Stimulated activated CD4-positive, alpha-beta T cell treated with anti-CD3 and anti-CD28 coated beads, Interleukin-15, amount 100 ng/mL, for 48 hours (primary cell): ENCODE measurements at places on chromosomes 3 and 15.

DNA sequence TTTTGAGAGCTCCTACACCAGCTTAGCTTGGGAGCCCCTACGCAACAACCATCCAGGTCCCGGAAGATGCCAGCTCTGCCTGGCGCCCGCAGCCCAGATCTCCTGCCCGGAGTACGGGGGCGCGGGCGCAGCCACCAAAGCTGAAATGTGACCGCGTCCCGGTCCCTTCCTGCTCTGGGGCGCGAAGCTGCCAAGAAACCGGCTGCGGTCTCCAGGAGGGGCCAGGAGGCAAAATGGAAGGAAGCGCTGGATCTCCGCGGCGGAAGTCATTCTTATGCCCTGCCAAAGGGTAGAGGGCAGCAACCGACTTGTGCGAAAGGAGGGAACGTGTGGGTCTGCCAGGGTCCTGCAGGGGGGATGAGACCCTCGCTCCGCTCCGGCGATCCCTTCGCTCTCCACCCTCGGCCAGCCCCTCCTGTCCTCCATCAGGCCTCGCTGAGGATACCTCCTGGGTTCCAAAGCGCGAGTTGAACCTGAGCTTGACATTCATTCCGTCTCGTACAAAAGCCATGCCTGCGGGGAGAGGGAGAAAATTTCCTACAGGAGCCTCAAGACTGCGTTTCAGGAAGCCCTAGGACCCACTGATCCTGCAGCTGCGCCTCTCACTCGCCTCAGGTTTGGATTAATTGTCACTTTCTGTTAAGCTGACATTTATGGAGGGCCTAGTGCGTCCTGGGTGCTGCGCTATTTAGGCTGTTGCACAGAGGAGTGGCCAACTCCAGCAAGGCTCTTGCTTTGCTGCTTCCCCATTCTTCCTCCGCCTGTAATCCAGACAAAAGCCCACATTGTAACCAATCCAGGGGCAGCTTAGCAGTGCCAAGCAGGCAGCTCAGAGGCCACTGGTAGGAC is 98.3 kb upstream of the VGLL3 start:
- no peak for DNase-seq

DNA sequence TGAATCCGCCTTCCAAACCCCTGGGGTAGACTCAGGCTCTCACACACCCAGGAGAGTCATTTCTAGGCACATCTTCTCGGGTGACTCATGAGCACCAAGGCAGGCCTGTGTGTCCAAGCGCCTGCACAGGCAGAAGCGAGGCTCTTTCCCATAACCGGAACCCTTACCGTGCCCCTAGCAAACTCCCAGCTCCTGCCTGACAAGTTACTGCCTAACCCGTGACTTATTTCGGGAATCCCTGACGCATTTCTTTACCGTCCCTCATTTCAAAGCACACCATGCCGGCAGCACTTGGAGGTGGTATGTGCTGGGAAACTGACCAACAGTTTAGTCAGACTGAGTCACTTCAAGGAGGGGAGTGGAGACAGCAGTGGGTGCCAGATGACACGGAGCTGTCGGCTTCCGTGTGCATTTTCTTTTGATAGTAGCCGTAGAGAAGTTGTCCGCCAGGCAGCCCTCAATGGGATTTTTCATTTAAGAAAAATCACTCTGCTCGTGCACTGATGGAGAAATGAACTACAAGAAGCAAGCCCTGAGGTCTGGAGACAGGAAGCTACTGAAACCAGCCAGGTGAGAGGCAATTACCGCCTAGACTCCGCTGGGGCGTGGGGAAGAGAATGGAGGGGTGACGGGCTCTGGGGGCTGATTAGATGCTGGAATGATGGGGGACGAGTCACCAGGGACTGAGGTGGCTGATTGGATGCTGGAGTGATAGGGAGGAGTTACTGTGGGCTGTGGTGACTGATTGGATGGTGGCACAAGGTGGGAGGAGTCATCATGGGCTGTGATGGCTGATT is 17.3 kb upstream of the HRH1 start:
- DNase-seq = no peak

DNA sequence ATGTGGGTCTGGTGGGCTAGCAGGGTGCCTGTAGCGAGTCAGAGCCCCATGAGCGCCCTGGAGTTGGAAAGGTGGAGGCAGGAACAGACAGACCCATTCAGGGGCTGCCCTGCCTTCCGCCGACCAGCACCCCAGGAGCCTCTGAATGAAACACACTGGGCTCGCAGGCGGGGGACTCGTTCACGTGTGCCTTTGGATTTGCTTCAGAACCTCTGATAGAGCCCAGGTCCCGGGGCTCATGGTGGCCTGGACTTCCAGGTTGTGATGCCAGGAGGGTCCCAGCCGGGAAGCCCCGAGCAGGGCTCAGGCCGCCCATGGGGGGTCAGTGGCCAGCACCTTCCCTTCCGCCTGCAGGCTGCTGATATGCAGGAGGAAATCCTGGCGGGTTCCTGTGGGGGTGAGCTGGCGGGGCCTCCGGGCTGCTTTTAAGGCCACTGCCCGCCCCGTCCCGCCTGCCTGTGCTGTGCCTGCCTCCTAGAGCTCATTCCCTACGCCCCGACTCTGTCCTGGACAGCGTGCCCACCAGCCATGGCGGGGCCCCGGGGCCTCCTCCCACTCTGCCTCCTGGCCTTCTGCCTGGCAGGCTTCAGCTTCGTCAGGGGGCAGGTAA is at the start of gene STAB1:
Gene STAB1 (plus strand): TSS at position 453 of the 610 bp plus-strand sequence. CDS start 76 bp downstream, at position 529.
- no peak for DNase-seq

GRCh38 chr3:128991355-128991895 is 2.5 kb downstream of the CFAP92 start:
- no peak for DNase-seq

GRCh38 chr15:78420220-78420619 is 17.8 kb upstream of the IREB2 start:
- no peak for DNase-seq

- DNase-seq = no peak
Observed at GRCh38 chr3:141722081-141722480, 16.0 kb upstream of the RNF7 start.

GRCh38 chr15:50315814-50316630 is 39.0 kb downstream of the GABPB1 start:
- no peak for DNase-seq

- no peak for DNase-seq
Observed at GRCh38 chr3:67288466-67289106, 290.5 kb downstream of the KBTBD8 start.

GRCh38 chr3:17078926-17079465 is 194.2 kb downstream of the PLCL2 start:
- no peak for DNase-seq

DNA sequence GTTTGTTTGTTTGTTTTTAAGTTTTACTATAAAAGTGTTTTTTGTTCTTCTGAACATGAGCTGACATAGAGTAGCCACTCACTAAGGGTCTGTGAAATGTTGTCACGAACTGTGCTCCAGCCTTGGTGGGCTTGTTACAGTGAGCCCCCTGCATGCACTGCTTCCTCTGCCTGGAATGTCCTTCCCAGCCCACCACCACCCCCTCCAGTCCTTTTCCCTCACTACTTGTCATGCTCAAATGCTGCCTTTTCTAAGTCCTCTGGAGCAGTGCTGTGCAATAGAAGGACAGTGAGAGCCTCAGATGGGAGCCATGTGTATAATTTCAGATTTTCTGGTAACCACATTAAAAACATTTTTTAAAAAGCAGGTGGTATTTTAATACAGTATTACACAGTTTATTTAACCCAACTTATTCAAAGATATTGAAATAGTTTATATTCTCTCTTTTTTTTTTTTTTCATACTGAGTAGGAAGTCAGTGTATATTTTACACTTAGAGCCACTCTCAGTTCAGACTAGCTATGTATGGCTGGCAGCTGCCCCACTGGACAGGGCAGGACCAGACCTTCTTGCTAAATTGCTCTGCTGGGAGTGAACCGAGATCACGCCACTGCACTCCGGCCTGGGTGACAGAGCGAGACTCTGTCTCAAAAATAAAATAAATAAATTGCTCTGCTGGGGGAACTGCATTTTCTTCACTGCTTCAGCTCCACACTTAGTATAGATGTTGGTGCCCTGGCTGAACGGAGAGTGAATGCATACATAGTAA is 26.9 kb downstream of the MKRN2OS start:
- no peak for DNase-seq

GRCh38 chr3:190167936-190168680 is 47.4 kb upstream of the P3H2 start:
- no peak for DNase-seq

DNA sequence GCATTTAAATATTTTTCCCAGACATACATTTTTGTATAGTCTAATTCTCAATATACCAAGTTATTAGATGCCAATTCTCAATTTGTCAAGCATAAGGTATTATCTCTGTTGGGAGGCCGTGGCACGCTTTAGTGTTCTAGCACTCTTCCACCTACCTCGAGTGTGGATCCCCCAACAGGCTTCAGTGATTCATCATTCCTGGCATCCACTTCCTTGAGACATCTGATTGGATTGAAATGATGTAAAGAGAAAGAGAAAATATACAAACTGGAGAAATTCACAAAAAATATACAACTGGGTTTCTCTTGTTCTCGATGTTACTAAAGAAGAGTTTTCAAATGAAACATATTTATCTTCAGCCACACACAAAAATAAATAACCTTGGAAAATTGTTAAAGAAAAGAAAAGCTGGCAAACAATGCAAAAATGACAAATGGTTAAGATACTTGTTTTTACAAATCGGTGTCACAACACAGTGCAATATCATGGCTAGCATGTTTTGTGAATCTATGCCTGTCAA is 218.0 kb upstream of the CDIN1 start:
- no peak for DNase-seq

DNA sequence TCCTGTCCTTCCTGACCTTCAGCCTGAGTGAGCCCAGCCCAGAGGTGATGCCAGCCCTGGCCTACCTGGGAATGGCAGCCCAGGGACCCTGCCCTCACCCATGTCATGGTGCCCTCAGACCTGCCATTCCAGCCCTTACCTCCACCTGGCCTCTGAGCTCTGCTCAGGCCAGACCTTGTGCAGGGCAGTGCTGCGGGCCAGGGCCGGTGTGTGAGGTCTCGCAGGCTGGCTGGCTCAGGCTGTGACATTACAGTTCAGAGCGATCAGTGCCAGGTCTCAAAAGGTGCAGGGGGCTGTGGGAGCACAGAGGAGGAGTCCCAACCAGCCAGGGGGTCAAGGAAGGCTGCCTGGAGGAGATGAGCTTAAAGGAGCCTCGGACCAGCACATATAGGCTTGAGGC is 6.4 kb upstream of the CPLX3 start:
- DNase-seq = no peak

DNA sequence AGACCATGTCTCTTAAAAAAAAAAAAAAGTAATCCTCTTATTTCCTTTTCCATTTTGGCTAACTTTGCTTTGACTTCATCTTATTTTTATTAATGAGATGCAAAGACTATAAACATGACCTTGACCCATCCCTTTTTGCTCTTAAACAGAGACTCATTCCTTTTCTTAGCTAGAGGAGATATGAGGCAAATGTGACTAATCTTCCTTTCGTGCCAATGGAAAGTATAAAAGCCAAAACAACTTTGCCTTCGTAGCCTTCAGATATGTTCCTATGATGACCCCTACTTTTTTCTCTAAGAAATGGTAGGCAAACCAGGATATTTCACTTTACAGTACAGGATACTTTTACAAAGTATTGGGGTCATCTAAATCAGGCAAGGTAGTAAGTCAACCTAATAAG is 36.9 kb upstream of the GOLGB1 start:
- DNase-seq = no peak

DNA sequence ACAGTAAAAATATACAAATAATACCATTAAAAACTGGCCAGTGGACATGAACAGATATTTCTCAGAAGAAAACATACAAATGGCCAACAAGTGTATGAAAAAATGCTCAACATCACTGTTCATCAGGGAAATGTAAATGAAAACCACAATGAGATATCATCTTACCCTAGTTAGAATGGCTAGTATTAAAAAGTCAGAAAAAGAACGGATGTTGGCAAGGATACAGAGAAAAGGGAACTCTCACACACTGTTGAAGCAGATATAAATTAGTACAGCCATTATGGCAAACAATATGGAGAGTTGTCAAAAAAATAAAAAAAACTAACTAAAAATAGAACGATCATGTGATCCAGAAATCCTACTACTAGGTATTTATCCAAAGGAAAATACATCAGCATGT is 222.7 kb upstream of the NAALADL2 start:
- DNase-seq = no peak

DNA sequence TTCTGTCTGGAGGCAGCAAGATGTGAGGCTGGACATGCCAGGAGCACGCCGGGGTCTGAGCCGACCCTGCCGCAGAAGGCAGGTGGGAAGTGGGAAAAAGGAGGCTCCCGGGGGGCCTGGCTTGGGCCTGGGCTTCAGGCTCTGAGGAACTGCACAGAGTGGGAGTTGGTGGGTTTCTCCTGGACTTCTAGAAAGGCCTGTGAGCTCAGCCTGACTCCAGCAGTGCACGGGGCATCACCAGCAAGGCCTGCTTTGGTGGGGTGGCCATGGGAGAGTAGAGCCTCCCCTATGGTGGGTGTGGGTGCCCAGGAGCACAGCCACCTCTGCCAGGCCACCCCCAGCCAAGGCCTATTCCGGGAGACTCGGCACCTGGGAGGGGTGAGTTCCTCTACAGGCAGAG is 18.1 kb upstream of the SLC41A3 start:
- DNase-seq = no peak

DNA sequence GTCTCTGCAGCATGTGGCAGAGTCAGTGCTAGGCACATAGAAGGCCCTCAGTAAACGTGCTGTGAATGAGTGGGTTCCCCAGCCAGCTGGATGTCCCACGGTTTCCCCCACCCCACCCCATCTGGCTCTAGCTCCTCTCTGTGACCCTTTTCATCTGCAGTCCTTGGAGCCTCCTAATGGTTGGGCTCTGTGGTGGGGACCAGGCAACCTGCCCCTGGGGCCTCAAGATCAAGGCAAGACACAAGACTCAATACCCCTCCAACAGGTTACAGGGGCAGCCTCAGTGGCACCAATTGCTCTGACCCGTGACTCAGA is 17.1 kb upstream of the CYP11A1 start:
- DNase-seq = no peak

GRCh38 chr3:47762233-47762632 is 19.5 kb downstream of the SMARCC1 start:
- DNase-seq = no peak

GRCh38 chr3:157029365-157029790 is 130.6 kb downstream of the CCNL1 start:
- DNase-seq = no peak

- no peak for DNase-seq
Observed at GRCh38 chr3:52144796-52145735, 9.2 kb downstream of the POC1A start.

- DNase-seq = no peak
Observed at GRCh38 chr3:13093687-13094086, 20.5 kb upstream of the IQSEC1 start.

- no peak for DNase-seq
Observed at GRCh38 chr15:69457304-69458280, 5.0 kb downstream of the RPLP1 start.

- DNase-seq = no peak
Observed at GRCh38 chr3:16148783-16149182, 25.7 kb upstream of the GALNT15 start.

- no peak for DNase-seq
Observed at GRCh38 chr3:138408751-138409570, 25.5 kb upstream of the ESYT3 start.

DNA sequence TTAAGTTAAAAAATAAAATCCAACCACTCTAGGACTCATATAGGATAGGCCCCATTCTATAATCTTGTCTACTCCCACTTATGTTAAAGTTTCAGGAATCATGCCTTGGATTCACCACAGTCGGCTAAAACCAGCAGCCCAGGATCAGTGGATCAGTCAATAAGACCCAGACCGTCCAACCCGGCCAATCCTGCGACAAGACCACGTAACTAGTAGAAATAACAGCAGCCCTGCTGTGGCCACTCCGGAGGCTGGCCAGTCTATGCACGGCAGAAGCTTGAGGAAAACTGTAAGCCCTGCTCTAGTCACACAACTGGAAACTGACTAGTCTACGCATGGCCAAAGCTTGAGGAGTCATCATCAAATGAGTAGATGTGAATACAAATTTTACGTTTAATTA is 12.8 kb upstream of the SLC9C1 start:
- no peak for DNase-seq
